ENCODE measurements at places on chromosomes 11 and 22.
A peak's percentile ranks its signal among the peaks of the same experiment; 100 is the strongest.

GRCh38 chr22:49838771-49839717, 11.4 kb upstream of the BRD1 start:
- peak; percentile 98 for DNase-seq

- DNase-seq, result peak; percentile 17
Observed at GRCh38 chr11:120108154-120108784, 29.6 kb downstream of the TRIM29 start.

- DNase-seq, result no peak
Observed at GRCh38 chr11:32902089-32902665, 9.6 kb downstream of the QSER1 start.

GRCh38 chr11:68037411-68038225, 1.2 kb upstream of the TCIRG1 start:
- DNase-seq, result no peak

DNA sequence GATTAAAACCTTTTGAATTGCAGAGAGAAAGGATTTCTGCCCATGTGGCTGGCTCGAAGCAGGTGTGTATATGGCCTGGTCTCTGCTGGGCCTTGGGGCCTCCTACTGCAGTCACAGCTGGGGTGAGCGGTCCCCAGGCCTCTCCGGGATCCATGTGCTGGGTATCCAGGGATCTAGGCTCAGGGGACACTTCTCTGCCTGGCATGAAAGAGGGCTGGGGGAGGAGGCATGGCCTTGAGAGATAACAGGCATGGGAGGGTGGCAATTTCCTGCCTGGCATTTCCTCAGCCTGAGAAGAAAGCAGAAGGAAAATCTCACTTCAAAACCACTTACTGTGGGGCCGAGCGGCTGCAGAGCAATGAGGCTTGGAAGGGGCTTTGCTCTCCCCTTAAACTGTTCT, 20.3 kb upstream of the PARVG start:
- DNase-seq, result no peak

DNA sequence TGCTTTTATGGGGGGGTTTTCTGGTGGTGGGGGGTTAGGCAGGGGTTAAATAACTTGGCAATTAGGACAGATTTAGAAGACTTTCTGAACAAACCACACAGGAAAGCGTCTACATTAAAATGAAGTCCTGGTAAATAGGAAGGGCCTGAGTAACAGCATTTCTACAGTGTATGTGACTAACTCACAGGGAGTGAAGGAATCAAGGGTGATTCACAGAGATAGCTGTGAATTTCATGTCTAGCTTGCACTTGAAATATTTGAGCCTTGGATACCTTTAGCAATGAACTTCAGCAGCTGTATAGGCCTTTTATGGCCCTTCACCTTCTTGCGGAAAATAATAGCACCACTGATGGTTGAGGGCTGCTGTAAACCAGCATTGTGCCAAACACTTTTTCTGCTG, 26.1 kb upstream of the LDHA start:
- no peak for DNase-seq

GRCh38 chr11:118715245-118715831, 35.9 kb upstream of the TREH start:
- no peak for DNase-seq

- DNase-seq, result no peak
Observed at GRCh38 chr22:44427611-44428470, 70.2 kb downstream of the RTL6 start.

- DNase-seq, result no peak
Observed at GRCh38 chr11:2303627-2304505, 2.1 kb downstream of the TSPAN32 start.

- DNase-seq, result peak; percentile 73
Observed at GRCh38 chr11:128720522-128720985, 26.7 kb downstream of the FLI1 start.

GRCh38 chr22:37208401-37209139, 3.7 kb downstream of the SSTR3 start:
- no peak for DNase-seq

- peak; percentile 91 for DNase-seq
Observed at GRCh38 chr11:64206457-64207255, at the start of gene FERMT3. Gene FERMT3 (plus strand): TSS chr11:64206721. CDS start chr11:64207365, 644 bp downstream.

DNA sequence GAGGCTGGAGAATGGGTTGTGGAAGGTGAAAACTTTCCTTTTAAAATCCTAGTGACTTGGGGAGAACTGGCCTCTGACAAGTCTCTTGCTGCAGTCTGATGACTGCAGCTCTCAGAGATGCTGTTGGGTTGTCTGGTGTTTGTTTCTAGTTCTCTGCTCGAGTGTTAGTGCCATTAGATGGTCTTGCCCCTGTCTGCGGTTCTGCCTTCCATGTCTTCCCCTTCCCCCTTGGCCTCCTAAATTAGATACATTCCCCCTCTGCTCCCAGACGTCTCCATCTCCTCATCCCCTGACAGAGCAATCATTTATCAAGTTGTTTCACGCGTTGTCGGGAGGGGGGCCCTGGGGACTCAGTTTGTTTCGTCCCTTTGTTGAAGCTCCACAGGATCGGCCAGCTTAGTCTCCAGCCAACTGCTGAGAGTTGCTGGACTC, 67.7 kb downstream of the CECR2 start:
- DNase-seq, result no peak

- no peak for DNase-seq
Observed at GRCh38 chr22:50014053-50014501, 1.5 kb upstream of the IL17REL start.

GRCh38 chr11:68954836-68955606, 25.8 kb downstream of the MRGPRD start:
- no peak for DNase-seq

DNA sequence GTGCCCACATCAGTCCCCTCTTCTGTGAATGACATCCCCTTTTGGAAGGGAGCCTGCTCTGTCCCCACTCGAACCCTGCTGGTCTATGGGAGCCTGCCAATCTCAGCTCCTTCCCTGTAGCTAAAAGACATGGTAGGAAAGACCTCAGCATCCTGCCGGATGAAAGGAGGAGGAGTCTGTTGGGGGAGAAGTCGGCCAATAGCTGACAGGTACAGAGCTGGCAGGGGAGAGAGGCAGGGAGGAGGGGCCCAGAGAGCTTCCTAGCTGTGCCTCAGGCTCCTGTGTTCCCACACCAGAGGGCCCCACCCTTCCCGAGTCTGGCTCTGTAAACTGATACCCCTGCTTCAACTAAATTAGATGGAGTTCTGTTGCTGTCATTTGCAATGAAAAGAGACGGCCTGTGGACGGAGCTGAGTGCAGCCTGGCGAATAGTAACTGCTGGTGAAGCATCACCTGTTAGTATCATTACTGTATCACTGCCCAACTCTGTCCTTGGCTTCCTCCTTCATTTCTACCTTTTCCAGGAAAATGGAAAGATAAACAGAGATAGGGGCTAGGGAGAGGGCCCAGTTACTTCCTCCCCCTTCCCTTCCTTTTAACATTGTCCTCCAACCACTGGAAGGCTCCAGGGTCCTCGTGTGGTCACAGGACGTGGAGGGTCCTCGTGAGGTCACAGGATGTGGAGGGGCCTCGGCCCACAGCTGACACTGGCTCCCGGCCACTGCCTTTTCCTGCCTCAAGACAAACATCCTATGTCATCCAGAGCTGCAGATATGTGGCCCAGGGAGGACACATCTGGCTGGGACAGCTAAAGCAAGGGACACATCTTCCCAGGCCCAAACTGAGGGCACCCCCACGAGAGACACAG, 15.1 kb downstream of the FXYD6 start:
- DNase-seq, result no peak

DNA sequence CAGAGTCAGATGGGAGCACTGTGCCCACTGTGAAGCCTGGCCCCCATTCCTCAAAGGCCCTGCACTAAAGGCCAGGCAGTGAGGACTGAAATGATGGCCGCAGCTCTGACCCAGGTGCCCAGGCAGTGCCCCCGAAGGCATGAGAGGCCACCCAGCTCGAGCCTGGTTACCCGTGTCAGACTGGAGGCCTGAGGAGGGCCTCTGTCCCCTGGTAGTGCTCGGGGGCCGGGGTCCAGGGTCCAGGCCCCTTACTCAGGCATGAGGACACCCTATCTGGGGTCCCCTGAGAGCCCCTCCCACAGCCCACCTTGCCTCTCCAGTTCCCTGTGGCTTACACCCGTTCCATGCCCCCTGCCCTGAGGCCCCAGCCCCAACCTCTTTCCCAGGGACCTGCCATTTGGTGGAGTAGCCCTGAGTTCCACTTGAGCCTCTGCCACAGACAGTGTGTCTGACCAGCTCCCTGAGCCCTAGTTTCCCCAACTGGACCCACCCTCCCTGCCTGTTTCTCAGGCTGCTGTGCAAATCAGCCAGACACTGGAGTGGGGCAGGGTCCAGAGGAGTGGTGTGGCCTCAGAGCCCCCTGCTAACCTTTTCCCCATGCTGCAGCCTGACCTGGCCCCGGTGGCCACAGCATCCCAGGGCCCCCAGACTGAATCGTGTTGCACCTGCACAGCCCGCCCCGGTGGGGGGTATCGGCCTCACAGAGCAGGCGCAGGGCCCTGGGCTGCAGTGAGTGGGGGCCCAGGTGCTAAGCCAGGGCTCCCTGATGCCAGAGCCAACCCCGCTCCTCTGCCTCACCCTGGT, 10.8 kb upstream of the ANKRD13D start:
- DNase-seq, result no peak

DNA sequence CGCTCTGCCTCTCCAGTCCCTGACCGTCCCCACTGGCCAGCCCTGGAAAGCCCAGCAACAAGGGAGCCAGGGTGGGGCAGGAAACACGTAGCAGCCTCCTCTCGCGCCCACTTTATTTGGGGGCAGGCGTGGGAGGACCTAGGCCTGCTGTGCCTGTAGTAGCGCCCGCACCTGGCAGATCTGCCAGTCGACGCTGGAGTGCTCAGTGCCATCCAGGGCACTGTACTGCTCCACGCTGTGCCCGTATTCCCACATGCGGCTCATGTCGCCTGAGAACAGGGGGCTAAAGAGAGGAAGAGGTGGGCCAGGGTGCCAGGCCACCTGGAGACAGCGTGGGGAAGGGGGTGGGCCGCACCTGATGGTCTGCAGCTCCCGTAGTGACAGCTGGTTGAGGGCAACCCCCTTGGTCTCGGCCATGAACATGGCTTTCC, 17.0 kb upstream of the DRICH1 start:
- no peak for DNase-seq

DNA sequence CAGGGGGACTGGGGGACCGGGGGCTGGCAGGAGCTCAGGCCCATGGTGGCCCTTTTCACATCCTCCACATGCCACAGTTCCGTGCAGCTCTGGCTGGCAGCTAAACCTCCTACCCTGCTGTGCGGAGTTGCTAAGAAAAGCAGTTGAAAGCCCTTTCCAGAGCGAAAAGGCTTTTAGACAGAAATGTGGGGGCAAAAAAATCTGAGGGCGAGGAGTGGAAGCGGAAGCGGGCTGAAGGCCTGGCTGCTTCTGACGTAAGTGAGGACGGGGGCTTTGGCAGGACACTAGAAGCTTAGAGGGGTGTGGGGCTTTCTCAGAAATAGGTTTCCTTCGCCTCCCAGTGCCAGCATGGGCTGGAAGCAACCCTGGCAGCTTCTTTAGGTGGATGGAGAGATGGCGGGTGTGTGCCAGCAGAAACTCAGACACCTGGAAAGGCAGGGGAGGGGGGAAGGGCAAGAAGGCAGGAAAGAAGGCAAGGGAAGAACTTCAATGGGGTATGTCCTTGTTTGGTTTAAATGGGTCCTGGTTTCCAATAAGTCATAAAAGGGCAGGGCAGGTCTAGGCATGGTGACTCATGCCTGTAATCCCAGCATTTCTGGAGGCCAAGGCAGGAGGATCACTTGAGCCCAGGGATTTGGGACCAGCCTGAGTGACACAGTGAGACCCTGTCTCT, 11.2 kb upstream of the DGKZ start:
- no peak for DNase-seq

GRCh38 chr11:34298871-34299270, 58.9 kb downstream of the ABTB2 start:
- no peak for DNase-seq

DNA sequence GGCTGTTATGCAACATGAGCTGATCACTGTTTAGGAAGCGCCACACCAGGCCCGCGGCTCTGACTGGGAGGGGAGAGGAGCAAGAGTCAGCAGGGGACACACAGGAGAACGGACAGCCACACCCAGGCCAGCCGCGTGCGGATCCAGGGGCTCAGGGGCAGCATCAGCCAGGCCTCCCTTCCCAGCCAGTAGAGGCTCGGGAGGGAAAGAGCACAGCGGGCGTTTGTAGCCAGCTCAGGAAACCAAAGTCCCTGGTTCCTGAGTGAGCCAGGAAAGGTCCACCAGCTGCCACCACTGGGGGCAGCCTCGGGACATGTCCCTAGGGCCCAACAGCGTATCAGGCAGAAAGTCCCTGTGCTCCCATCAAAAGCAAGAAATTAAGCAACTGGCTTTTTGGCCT, 71.8 kb upstream of the PITPNB start:
- DNase-seq, result no peak

- DNase-seq, result no peak
Observed at GRCh38 chr22:22351366-22351765, 106.8 kb downstream of the VPREB1 start.

DNA sequence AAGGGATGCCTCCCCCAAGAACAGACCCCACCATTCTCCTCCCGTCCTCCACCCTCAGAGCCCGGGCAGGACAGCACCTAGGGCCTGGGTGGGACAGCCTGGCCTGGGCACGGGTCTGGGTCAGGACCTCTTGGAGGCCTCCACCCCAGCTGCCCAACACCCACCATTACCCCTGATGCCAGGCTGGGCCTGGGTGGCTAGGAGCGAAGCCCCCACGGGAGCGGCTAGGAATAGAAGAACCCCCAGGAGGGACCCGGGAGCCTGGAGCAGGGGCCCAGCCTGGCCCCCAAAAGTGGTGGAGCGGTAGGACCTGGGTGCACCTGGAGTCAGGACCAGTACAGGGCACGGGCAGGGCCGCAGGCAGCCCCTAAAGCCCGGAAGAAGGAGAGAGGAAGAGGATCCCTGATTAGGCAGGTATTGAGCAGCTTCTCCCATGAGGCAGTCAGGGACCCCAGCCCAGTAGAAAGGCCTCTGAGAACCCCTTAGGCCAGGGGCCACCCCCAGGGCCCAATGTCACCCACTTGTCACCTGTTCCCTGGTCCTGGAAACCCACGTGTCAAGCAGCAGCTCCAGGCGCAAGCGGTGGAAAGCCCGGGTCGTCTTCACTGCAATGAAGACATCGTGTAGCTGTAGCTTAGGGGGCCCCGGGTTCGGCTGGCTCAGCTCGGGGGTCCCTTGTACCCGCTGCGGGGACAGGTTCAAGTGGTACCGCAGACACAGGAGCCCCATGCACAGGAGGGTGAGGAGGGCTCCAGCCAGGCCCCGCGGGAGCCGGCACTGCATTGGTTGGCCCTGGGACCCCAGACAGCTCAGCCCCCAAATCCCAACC, 575 bp downstream of the MFNG start:
- no peak for DNase-seq

GRCh38 chr11:103594283-103594682, 442.2 kb upstream of the DDI1 start:
- no peak for DNase-seq
